Vagina (tissue), 2 donors: ENCODE measurements at places on chromosomes 2 and 18.
A peak's percentile ranks its signal among the peaks of the same experiment; 100 is the strongest.

GRCh38 chr2:239337877-239338484 is 62.8 kb downstream of the HDAC4 start:
- peak; percentile 82 for DNase-seq

- DNase-seq = no peak
These were observed 52.3 kb downstream of the CD226 start for GRCh38 chr18:69895066-69896047.

GRCh38 chr18:9994701-9995235 is 81.0 kb downstream of the VAPA start:
- no peak for DNase-seq

- no peak for DNase-seq
These were observed 816 bp downstream of the SCTR start for GRCh38 chr2:119523383-119523951.

DNA sequence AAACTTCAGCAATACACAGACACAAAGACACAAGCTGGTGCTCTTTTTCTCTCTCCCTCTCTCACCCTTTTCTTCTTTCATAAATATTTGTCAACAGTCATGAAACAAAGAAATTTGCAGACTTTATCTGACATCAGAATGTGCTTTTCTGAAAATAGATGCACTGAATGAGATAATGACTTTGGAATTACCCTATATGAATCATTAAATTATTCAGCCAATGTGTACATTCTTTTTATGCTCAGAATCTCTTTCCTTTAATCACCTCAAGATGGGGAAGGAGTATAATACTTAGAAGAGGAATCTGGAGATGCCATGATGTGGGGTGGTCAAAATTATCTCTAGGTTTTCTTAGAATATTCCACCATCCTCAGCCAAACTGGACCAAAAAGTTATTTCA is 289.9 kb downstream of the LRRTM1 start:
- no peak for DNase-seq

GRCh38 chr2:16215902-16216557 is 275.7 kb downstream of the MYCN start:
- no peak for DNase-seq

GRCh38 chr2:17578466-17578928 is 38.0 kb downstream of the VSNL1 start:
- DNase-seq = no peak

GRCh38 chr2:26846334-26847306 is 1.3 kb upstream of the DPYSL5 start:
- DNase-seq = no peak

DNA sequence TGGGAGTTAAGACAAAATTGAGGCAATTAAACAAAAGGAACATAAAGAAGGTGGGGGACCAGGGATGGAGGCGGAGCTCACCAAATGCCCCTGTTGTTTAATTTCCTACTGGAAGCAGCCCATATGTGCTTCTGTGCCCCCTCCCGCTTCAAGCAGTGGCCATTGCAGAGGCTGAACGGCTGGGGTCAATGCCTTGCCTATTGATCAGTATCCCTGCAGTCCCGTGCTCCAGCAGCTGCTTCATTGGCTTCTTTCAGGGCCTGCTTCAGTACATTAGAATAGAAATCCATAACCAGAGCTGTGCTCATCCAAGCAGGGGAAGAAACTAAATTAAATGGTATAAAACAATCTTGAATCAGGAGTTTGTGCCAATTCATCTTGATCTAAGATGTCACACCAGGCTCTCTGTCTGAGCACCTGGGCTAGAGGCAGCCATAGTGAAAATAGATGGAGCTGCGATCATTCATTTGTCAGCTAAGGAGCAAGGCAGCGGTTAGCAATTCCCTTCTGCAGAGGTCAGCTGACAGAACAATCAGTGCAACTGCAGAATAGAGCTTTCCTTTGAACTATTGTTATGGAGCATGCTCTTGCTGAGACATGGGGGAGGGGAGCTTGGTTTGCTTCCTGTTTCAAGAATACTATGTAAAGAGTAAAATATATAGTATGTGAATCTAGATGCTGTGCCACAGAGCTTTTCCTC is 222.4 kb downstream of the WDR7 start:
- DNase-seq = no peak

DNA sequence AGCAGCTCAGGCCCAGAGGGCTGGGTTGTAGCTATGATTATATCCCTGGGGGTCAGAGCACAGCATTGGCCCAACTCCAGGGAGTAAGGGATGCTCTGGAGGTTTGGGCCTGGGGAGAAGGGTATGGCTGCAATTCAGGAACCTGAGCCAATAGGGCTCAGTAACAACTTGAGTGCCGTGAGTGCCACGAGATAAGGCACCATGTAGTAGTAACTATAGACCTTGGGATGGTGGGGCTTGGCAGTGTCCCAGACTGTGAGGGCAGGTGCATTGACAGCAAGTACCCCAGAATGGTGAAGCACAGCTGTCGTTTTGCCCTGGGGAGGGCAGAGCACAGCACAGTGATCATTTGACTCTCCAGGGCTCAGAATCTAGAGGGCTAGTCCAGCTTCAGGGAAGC is 45.1 kb upstream of the ZNF396 start:
- DNase-seq = no peak

DNA sequence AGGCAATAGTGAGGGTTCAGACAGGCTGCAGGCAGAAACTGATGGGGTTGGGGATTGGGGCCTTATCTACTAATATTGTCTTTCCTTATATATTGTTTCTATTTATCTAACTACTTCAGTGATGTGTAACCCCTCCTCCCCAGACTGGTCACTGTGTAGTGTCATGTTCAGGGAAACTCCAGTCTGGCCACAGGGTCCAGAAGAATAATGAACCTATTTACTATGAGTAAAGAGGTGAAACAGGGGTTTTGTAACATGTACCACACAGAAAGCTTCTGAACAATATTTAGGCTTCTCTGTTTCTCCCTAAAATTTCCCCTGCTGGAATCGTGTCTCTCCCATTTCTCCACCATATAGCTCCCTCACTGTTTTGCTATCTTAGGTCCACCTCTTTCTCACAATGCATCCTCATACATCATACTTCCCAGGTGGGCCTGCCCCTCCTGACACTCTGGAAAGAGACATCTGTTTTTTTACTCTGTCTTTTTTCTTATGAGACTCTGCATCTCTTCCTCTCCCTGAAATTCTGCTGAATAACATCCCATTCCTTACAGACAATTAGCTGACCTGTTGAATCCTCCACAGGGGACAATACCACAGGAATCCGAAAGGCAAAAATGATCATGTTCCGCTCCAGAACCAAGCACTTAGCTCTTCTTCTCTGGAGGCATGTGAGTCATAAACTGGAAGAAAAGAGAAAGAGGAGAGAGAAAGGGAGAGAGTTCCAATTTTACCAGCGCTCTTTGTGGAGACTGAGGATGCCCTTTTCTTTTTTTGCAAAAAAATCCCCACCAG is 154.8 kb downstream of the ZEB2 start:
- no peak for DNase-seq

DNA sequence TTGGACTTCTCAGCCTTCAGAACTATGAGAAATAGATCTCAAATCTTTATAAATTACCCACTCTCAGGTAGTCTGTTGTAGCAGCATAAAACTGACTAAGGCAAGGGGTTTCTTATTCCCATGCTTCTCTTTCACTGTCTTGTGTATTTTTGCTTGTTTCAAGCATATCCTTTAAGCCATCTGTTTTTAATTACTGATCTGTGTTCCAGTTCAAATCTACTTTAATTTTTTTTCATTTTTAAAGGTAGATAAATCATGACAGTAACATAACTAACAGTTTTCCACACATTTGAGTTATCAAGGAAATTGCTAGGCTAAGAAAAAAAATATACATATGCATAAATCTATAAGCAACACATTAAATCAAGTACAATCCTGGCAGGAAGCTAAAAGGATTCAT is 317.9 kb upstream of the TNP1 start:
- no peak for DNase-seq

DNA sequence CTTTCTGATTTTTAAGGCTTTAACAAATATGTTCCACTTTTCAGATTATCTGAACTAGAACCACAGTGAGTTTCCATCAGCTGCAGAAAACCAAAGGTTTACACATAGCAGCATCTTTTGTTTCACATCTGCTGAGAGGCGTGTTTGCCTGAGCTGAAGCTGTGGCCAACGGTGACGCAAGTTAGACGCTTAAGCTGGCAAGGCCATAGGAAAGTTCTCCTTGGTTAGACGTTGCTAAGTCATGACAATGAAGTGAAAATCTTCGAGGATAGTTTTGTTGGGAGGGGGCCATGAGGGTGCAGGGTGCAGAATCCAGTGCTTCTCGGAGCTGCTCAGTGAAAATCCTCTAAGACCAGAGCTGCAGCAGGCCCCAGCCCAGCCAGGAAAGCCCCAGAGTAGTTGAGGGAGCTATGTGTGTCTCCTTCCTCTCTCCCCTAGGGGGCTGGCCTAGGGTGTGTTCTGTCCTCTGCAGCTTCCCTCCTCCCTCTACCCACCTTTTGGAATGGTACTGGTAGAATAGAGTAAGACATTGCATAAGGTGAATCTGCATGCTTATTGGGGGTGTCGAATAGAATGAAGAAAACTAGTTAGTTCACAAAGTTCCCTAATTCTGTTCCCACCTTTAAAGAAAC is 105.4 kb downstream of the FHOD3 start:
- no peak for DNase-seq

DNA sequence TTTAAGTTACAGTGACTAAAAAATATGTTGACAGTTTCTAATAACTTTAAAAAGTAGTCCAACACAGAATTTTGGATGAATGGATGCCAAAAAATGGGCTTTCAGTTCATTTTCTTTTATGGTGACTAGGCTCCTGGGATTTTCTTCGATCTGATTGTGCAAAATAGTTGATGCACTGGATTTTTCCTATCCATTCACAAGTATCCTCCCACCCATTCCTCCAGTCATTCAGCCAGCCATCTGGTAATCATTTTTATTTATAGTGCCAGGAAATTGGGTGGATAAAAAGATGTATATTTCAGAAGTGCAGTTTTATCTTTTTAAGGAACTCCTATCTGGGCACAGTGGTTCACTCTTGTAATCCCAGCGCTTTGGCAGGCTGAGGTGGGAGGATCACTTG is 175.1 kb downstream of the PTPRM start:
- DNase-seq = no peak

DNA sequence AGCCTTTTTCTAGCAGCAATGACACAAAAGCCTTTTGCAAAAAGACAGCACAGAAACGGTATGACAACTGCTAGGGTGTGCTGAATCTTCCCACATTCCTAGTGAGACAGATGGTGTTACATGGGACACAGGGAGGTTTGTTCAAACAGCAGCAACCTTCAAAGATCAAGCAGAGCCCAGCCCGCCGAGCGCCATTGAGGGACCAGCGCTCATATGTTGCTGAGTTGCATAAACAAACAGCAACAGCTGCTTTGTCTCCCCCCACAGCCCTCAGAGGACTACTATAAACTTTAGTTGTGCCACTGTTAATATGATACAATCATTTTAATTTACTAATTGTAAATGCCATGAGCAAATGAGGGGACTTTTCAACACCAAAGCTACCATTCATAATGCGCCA is 117.7 kb downstream of the ZEB2 start:
- DNase-seq = no peak

- no peak for DNase-seq
These were observed 274.5 kb downstream of the TMX3 start for GRCh38 chr18:68440433-68440832.

DNA sequence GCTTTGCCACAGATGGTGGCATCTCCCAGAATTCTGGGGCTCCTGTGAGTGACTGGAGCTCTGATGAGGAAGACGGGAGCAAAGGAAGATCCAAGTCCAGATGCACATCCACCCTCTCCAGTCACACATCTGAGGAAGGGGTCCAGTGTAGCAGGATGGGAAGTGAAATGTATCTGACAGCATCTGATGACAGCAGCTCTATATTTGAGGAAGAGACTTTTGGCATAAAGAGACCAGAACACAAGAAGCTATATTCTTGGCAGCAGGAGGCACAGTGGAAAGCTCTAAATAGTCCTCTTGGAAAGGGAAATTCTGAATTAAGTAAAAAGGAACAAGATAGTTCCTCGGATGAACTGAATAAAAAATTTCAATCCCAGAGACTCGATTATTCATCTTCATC is 23.5 kb upstream of the C1GALT1C1L start:
- DNase-seq = no peak

GRCh38 chr2:19611491-19612332 is 253.3 kb upstream of the OSR1 start:
- no peak for DNase-seq

DNA sequence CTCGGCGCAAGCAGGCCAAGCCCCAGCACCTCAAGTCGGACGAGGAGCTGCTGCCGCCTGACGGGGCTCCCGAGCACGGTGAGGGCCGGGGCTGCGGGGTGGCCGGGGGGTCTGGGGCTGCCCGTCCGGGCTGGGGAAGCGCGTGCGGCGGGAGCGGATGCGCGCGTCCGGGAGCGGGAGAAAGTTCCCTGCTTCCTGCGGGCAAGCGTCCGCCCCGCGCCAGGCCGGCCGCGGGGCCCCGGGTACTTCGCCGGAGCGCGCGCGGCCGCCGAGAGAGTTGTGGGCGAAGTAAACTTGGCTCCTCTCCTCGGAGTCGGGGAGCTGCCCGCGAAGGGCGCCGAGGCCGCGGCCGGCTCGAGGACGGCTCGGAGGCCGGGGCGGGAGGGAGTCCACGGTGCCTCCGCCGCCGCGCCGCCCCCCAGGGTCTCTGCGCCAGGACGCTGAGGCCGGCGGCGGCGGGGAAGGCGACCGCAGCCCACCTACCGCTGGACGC is 707 bp downstream of the SALL3 start:
- peak; percentile 40 for DNase-seq

GRCh38 chr18:25327584-25327983 is 24.4 kb downstream of the ZNF521 start:
- no peak for DNase-seq

- DNase-seq = no peak
These were observed 149.0 kb upstream of the CYP1B1 start for GRCh38 chr2:38224821-38225437.

DNA sequence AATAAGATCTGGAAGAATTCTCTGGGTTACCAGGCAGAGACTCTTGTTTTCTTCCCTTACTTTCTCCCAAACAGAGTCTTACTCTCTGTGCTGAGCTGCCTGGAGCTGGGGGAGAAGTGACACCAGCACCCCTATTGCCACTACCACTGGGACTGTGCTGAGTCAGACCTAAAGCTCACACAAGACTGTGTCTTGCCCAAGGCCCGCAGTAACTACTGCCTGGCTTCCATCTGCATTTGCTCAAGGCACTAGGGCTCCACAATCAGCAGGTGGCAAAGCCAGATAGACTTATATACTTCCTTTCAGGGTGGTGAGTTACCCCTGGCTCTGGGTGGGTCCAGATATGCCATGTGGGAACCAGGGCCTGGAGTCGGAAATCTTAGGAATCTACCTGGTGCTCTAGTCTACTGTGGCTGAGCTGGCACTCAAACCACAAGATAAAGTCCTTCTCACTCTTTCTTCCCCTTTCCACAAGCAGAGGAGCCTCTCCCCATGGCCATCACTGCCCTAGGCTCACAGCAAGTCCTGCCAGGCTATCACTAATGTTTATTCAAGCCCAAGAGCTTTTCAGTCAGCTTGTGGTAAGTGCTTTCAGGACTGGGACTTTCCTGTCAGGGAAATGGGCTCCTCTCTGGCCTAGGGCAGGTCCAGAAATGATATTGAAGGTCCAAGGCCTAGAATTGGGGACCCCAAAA is 27.6 kb upstream of the SERPINB2 start:
- no peak for DNase-seq

GRCh38 chr2:214069254-214069653 is 341.6 kb upstream of the VWC2L start:
- no peak for DNase-seq

- DNase-seq = no peak
These were observed 74.3 kb downstream of the SNTG2 start for GRCh38 chr2:1024981-1025380.

- DNase-seq = no peak
These were observed 107.0 kb downstream of the PTGR3 start for GRCh38 chr18:75101916-75102315.
